Cerebellar nuclear complex (tissue), 1 donor: ENCODE measurements at places on chromosomes 6 and 20.
A peak's percentile ranks its signal among the peaks of the same experiment; 100 is the strongest.

GRCh38 chr6:159343709-159344108 lies 174.5 kb downstream of the FNDC1 start:
- no peak for DNase-seq

DNA sequence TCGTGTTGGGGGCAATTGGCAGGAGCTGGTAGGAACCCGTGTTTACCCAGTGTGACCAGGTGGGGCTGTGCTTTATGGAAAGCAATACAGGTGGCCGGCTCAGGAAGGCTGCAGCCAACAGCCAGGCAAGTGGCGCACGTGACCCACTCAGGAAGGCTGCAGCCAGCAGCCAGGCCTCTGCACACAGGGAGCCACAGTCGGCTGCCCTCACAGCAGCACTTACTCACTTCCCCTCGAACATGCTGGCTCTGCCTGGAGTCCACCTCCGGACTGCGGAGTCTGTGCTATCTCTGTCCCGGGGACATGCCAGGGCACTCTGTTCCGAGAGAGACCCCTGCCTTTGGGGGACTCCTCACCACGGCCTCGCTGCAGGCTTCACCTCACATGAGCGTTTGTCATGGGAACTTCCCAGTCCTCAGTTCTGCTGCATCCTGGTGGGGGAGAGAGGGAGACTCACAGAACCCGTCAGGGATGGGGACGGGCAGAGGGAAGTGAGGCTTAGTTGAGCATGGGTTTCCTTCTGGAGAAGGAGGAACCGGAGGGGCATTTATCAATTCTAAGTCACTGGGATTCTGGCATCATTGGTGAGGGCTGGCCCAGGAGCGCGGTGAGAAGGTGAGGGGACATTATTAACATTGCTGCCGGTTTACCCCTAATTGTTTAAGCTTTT lies 76.8 kb downstream of the TTLL2 start:
- DNase-seq, result no peak

DNA sequence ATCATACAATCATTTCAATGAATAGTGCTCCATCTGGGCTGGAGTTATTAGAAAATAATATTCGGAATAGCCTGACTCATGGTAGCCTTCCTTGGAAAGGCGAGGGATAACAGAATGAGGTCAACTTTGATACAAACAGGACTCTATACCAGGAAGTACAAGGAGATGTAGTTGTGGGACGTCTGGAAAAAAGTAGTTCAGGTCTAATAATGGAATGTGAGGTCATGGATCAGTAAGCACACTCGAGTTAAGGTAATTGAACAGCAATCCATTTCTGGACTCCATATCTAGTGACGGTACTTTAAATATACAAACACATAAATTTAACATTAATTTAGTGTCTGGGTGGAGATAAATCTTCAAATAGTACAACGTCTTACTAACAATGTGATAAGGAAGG lies 1204.0 kb upstream of the ADGRB3 start:
- DNase-seq, result no peak

DNA sequence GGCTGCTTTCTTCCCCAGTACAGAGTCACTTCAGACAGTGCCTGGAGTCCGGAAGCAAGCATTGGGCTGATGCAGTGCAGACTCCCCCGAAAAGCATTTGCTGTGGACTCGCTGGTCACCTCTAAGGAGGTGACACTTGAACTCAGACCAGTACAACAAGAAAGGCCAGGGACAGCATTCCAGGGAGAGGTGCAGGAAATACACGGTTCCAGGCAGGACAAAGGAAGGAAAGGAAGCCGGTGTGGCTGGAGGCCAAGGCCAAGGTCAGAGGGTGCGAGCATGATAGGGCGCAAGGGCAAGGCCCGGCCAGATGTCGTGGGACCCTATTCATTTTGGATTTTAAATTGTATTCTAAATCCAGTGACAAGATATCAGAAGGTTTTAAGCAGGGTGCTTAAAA lies 160.9 kb downstream of the ZMYND8 start:
- no peak for DNase-seq

- no peak for DNase-seq
Observed at GRCh38 chr6:111353912-111354462, 129.0 kb downstream of the REV3L start.

DNA sequence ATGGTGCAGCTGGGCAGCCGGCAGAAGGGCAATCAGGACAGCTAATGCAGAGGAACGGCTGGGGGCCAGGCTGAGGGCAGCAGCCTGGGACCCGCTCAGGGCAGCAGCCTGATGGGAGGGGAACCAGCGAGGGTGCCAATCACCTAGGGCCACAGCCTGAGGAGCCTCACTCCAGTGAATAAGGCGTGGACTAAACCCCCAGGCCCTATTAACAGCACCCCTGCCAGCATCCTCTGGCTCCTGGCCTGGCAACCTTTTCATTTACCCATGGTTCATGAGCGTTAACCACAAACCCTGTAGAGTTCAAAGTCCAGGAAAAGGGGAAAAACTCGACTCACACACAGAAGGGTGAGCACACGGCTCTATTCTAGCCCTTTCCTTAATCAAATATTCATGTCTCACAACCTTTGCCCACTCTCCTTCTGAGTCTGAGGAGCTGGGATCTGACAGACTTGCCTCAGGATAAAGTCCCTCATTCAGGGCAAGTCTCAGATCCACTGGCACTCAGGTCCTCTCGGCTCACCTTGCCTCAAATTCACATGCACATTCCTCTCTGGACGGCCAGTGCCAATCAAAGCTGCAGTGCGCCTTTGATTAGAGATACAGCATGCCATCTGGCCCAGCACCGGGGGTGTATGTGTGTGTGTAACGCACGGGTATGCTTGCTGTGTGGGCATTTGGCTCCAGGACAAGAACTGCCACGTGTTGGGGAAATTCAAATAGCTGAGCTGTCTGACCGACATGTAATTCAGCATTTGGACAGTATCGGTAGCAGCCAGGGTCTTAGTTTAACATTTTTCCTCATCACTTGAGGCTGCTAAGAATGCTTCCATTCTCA lies 86.9 kb upstream of the TRAF3IP2 start:
- DNase-seq, result peak; percentile 50

GRCh38 chr6:136466777-136467176 lies 83.4 kb downstream of the MAP7 start:
- no peak for DNase-seq

- DNase-seq, result no peak
Observed at GRCh38 chr20:24503352-24503931, 34.0 kb downstream of the SYNDIG1 start.

DNA sequence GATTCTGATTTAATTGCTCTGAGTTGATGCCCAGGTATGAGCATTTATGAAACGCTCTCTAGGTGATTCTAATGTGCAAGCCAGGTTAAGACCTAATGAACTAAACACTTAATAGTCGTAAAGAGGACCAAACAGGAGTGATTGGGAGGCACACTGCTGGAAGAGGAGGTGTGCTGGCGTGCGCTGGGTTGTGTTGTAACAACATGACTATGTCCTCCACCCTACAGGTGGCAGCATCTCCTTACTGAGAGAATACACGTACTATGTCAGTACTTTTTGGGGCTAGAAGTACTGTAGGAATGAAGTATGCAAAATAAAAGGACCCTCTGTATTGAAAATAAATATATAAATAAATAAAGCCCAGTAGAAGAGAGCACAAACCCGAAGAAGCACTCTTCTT lies 11.9 kb downstream of the C6orf89 start:
- no peak for DNase-seq

DNA sequence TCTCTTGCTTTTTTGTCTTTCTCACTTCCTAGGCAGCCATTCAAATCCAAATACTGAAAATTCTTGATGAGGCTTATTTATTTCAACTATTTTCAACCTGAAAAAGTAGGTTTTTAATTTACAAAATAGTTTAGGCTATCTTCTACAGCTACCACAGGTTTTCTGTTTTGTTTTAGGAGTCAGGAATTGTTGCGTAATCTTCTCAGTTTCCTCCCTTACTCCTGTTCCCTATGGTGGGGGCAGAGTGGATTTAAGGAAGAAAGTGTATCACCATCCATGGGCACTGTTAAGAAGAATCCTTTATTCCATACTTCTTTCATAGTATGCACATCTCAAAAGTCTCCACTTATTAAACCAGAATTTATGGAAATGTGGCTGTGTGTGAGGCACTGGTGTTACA lies 182.4 kb downstream of the KHDC1L start:
- DNase-seq, result no peak

DNA sequence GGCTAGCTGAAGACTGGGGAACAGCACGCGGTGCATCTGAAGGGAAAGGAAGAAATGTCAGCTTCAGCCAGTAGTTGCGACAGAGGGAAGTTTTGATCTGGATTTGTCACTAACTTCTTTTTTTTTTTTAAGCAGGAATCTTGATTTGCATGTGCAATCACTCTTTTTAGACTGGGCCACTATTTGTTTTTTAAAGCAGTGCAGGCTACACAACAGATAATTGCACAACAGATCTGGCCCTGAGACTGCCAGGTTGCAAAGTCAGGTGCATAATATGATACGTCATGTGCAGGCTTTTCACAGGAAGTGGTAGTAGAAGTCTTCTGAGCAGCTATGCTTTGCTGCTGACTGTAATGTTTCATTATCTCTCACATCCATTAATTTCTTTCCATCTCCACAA lies 13.5 kb downstream of the PFDN4 start:
- DNase-seq, result no peak

- DNase-seq, result no peak
Observed at GRCh38 chr6:132961122-132961521, 146.8 kb downstream of the RPS12 start.

- no peak for DNase-seq
Observed at GRCh38 chr6:81770381-81770780, 17.9 kb upstream of the TENT5A start.

- no peak for DNase-seq
Observed at GRCh38 chr6:128463942-128464341, 56.5 kb downstream of the PTPRK start.

GRCh38 chr6:113591896-113592827 lies 265.0 kb upstream of the MARCKS start:
- no peak for DNase-seq

DNA sequence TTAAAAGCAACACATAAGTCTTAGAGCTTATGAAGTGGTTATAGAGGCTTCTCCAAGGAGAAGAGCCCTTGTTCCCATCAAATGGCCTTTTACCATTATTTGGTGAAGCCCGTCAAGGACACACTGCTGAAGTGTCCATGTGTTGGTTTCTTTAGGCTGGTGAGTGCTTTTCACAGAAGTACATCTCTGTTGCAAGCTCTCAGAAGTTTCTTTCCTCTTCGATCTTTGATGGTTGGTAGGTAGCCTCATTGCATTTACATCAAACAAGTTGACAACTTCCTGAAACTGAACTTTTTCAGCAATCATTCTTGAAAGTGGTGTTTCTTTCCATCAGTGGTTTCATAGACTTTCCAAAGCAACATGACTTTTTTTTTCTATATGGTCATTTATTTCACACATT lies 465.6 kb downstream of the HDGFL1 start:
- DNase-seq, result no peak
